NCI-H1436 treated with DMSO at 0.1 percent for 48 hours (cell line): ENCODE measurements at places on chromosomes 16 and 17.

GRCh38 chr17:34067011-34067410 lies 188.1 kb upstream of the CCL2 start:
- no peak for DNase-seq

GRCh38 chr17:1714427-1714979 lies 4.3 kb upstream of the TLCD2 start:
- DNase-seq, result no peak

DNA sequence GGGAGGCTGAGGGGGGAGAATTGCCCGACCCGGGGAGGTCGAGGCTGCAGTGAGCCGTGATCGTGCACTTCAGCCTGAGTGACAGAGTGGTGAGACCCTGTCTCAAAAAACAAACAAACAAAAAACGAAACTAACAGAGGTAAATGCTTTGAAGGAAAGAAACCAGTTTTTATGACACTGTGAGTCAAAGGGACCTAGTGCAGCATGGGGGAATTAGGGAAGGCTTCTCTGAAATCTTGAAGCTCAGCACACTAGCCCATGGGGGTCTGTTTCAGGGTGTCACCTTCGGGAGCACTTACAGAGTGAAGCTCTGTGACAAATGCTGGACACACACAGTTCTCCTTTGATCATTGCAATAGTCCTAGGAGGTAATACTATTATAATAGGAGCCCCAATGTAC lies 16.6 kb downstream of the ITPRIPL2 start:
- DNase-seq, result no peak

GRCh38 chr17:1159431-1160180 lies 20.2 kb downstream of the ABR start:
- DNase-seq, result peak; percentile 45

DNA sequence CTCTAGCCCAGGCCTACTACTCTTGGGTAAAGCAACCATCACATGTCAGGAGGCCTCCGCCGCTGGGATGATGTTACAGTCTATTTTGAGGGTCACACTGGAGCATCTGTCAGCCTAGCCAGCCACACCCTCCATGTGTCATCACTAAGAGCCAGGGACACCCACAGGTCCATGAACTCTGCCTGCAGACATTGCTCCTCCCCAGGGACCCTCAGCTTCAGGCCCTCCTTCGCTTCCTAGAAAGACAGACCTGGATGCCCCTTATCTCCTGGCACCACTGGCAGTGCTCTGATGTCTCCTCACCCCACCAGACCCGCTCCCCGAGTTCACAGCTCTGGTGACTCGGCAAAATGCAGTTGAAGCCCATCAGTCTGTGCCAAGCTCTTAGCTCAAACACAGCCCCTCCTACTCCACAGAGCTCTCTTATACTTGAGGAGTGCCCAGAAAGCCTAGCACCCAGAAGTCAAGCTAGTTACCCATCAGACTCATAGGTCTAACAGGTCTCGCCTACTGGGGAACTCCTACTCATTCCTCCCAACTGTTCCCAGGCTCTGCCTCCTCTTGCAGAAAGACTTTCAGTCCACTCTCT lies 5.9 kb downstream of the RANBP10 start:
- DNase-seq, result no peak

DNA sequence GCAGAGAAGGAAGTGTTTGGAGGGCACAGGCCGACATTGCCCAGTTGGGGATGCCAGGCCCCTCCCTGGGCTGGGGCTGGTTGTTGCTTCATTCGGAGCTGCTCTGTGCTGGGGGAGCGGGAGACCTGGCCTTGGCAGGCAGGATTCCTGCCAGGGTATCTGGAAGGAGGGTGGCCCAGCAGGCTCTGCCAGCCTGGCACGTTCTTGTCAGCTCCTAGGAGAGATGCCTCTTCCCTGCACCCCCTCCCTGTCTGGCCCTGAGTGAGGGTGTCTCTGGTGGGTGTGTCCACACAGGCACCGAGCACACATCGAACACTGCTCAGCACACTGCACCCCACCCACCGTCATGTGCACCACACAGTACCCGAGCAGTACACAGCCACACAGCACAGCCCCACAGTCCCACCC lies 35.2 kb downstream of the ARHGAP23 start:
- no peak for DNase-seq

DNA sequence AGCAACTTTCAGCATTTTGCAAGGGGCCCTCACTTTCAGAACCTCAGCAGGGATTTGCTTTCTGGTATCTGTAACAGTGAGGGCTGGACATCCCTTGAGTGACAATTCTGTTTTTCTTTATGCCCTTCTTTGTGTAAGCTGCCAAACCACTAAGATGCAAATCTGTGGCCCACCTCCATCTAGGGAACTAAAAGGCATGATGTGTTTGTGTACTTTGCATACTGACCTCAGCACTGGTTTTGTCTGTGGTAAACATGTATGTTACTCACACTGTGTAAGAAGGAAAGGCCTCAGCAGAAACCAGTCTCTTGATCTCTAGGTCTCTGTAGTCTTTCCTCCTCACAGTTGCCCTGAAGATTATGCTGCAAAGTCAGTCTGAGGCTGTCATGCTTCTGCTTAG lies 396.6 kb upstream of the DYNLRB2 start:
- no peak for DNase-seq

DNA sequence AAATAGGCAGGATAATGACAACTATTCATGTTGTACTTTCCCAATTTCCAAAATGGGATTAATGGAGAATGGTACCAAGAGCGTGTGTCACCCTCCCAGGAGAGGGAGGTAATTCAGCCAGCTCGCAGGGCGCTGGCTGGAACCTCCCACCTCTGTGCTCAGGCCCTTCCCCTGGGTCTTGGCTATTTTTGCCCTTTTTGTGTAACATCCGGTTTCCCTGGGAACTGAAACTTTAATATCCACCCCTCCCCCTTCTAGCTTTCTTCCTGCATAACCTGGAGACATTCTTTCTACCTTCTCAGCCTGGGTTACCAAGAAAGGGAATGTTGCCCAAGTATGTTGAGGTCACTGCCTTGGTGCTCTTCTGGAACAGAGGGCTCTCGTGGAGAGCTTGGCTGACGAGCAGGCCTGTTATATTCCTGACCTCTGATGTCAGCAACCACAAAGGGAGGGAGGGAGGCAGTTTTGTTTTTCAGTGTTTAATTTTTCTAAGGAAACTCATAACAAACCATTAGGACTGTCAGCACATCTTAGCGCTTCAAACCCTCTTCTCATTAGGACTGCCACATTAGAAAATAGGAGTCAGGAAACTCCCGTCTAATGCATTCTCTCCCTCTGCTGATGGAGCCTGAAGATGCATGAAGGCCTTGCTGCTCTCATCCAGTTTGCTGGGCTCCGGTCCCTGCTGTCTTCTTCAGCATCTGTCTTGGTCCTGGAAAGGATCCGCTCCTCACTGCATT lies 25.6 kb downstream of the ITGB3 start:
- no peak for DNase-seq

DNA sequence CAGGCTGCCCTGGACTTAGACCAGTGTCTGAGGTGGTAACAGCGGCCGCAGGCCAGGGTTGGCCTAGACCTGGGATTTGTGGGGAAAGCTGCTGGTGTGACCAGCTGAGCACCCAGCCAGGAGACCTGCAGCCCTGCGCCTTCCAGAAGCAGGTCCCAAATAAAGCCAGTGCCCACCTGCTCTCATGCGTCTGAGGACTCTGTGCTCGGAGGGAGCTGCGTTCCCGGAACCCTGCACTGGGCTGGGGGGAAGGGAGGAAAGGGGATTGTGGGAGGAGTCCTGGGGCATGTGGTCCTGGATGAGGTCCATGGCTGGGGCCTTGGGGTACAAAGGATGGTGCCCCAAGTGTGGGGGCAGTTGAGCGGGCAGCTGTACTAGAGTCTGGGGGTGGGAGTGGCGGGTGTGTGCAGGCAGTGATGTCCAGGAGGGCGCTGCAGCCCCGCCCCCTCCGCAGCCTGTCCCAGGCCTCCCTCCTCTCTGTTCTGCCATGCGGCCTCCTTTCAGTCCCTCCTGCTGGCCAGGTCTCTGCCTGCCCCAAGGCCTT lies 1.8 kb upstream of the NECAB2 start:
- DNase-seq, result no peak

DNA sequence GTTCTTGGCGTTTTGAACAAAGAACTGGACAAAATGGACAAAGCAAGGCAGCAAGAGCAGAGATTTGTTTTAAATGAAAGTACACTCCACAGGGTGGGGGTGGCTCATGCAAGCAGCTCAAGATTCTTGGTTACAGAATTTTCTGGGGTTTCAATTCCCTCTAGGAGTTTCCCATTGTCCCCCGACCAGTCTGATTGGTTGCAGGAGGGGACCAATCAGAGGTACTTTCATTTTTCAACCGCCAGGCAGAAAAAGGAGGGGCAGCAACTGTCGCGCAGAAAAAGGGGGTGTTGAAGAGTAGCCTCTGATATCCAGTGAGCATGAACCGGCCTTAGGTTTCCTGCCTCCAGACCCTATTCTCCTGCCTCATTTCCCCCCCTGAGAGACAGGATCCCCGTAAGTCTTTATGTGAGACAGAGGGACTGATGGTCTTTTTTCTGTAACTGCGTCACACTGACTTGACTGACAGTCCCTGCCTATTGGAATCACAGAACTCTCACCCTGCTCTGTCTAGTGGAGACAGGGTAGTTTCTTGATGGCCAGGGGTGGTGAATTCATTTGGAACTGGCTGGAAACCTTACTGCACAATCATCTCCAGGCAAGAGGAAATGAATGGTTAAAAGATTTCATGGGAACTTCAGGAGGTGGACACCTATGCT lies 59.4 kb upstream of the ALOX12 start:
- DNase-seq, result no peak

- no peak for DNase-seq
Observed at GRCh38 chr17:81457401-81457800, 55.2 kb downstream of the ACTG1 start.

DNA sequence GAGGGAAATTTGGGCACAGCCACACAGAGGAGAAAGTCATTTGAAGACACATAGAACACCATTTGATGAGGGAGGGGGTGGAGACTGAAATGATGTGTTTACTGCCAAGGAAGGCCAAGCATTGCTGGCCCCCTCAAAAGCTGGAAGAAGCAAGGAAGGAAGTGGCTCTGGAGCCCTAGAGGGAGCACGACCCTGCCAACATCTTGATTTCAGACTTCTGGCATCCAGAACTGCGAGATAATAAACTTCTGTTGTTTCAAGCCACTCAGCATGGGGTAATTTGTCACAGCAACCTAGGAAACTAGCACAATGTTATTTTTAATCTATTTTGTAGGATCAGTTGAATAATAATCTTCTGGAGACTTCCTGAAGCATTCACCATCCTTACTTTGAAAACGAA lies 314.8 kb upstream of the GOT2 start:
- DNase-seq, result no peak

DNA sequence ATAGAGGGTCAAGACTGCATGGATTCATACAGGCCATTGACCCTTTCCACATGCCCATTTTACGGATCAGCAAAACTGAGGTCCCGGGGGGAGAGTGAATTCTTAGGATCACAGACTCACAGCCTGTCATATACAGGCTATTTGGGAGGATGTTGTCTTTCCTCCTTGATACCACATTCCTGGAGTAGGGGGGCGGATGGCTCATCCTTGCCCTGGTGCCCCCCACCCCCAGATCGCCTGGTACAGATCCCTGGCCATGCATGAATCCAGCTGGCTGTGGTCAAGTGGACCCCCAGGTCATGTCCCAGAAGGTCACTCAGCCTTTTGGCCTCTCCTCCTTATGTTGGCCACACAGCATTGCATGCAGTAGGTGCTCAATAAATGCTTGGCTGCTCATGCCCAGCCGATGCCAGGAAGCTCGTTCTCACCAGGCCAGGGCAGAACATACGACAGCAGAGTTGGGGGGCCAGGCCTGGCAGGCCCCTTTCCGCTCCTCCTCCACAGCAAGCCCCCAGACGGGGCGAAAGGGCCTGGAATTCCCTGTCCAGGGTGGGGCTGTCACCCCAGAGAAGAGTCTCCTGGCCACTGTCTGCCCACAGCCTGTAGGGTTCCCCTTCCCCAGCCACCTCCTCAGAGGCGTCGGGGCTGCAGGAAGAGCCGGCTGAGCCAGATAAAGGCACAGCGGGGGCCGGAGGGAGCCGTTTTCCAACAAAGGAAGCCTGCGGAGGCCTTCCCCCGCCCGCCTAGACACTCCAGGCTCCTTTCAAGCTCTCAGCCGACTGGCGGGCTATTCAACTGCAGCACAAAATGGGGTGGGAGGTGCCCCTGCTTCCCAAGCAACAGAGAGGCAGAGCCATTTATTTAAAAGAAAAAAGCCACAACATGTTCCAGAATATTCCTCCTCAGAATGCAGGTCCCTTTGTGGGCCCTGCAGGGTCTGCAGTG lies 215.7 kb upstream of the CIBAR2 start:
- DNase-seq, result peak; percentile 28

DNA sequence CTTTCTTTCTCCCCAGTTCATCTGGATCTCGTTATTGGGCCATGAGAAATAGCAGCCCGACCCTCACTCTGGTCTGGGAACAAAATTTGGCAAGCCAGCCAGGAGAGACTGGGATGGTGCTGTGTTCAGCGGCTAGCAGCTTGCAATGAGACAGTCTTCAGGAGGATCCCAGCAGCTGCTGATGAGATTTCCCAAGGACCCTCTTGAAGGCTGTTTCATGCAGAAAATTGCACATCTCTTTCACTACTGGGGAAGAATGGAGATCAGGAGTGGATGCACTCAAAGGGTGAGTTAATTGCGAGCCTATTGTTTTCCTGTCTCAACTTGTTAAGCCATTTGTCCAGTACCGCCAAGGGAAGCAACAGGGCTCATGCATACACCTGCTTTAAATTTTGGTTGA lies 5.5 kb upstream of the COIL start:
- peak; percentile 100 for DNase-seq
